ENCODE measurements at places on chromosomes 4 and X. TPM values are rescaled to one million over a fixed set of nuclear protein-coding genes. Genes with fewer than 3 reads are reported as not detected.

PCDH19 gene
- not detected for total RNA-seq

SPATA18 gene
- 13.1 TPM for total RNA-seq

DHRSX gene
- 24.3 TPM for total RNA-seq

C4orf51 gene
- not detected for total RNA-seq

STPG2 gene
- 0.36 TPM for total RNA-seq

SPP1 gene
- total RNA-seq = 17.0 TPM

HTR2C gene
- total RNA-seq = not detected

LARP1B gene
- 11.0 TPM for total RNA-seq

ALG13 gene
- total RNA-seq = 46.6 TPM

AP1AR gene
- 31.3 TPM for total RNA-seq

GBA3 gene
- total RNA-seq = not detected

NUP62CL gene
- total RNA-seq = 2.0 TPM

CSAG1 gene
- total RNA-seq = not detected

INTU gene
- total RNA-seq = 3.8 TPM

BEX5 gene
- total RNA-seq = not detected

BGN gene
- not detected for total RNA-seq

RPA4 gene
- 0.67 TPM for total RNA-seq

H2BW2 gene
- not detected for total RNA-seq

CCDC110 gene
- 1.8 TPM for total RNA-seq

CWH43 gene
- total RNA-seq = not detected

AMTN gene
- not detected for total RNA-seq

HSFX4 gene
- not detected for total RNA-seq

DUSP21 gene
- not detected for total RNA-seq

FAM184B gene
- 0.67 TPM for total RNA-seq

SYTL4 gene
- total RNA-seq = 6.0 TPM

NPNT gene
- not detected for total RNA-seq

P2RY8 gene
- total RNA-seq = not detected

TCEAL7 gene
- 16.3 TPM for total RNA-seq

SYN1 gene
- total RNA-seq = 0.36 TPM

DUX4 gene
- total RNA-seq = not detected

P2RY4 gene
- total RNA-seq = not detected

CYSLTR1 gene
- not detected for total RNA-seq

GATA1 gene
- total RNA-seq = not detected

BRS3 gene
- total RNA-seq = not detected

FBXO8 gene
- total RNA-seq = 35.6 TPM

ADH1A gene
- total RNA-seq = not detected

ACE2 gene
- not detected for total RNA-seq

DSPP gene
- not detected for total RNA-seq

PPEF1 gene
- under 0.01 TPM for total RNA-seq

SNCA gene
- total RNA-seq = 210 TPM

CLNK gene
- total RNA-seq = not detected

NXF2 gene
- total RNA-seq = not detected

Data from melanocyte of skin (primary cell).